Activated CD4-positive, alpha-beta T cell treated with anti-CD3 and anti-CD28 coated beads, Interleukin-2, amount 50 U/mL, for 4 hours (primary cell): ENCODE measurements at places on chromosomes 2 and 18.

- no peak for DNase-seq
Observed at GRCh38 chr2:159290289-159290907, 3.9 kb upstream of the WDSUB1 start.

DNA sequence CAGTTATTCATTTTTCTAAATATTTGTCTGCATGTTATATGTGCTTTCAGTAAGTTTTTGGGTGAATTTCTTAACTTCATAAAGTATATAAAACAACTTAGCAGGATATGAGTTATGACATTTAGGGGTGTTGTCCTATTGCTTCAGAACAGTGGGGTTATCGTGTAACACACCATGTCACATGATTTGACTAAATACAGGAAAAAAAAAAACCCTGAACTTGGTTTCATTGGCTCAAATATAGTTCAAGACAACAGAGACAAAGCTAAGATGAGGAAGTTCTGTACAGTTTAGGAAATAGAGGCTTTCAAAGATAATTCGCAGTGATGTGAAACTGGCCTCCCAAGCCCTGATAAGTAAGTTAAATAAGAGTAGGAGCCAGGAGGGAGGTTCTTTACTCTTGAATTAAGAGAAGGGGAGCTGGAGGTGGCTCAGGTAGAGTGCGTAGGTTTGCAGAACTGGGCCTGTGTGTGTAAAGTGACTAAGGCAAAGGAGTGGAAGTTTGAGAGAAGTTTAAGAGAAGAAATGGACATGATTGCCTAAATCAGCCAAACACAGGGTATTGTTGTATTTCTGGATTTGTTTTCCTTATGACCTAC, 53.9 kb downstream of the LIMS1 start:
- no peak for DNase-seq

DNA sequence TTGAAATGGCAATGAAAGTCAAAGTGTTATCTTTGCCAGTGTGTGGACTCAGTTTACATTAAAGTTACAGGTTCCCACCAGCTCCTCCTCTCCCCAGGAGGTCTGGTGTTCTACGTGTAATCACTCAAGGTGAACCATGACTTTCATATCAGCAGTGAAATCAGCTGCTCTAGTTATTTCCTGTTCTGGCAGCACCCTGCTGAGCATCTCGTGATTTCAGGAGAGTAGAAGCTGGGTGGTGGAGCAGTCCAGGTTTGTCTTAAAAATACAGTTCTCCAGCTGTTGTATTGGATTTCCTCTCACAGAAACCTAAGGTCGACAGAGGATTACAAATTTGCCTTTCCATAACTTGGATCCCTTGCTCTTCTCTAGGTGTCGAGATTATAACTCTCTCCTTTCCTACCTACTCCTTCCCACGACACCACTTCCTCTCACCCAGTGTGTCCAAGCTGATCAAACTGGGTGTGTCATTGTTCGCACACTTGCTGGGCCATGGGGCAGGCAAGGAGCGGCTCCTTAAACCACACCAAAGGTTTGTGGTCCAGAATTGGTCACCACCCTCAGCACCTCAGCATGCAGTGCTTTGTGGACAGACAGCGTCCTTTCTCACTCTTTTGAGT, 13.0 kb upstream of the ARHGAP25 start:
- no peak for DNase-seq

GRCh38 chr2:159298967-159299366, 12.5 kb upstream of the WDSUB1 start:
- DNase-seq, result no peak

GRCh38 chr18:63207143-63207790, 112.3 kb downstream of the BCL2 start:
- DNase-seq, result no peak

- DNase-seq, result no peak
Observed at GRCh38 chr18:76557026-76557575, 62.1 kb upstream of the ZNF516 start.

DNA sequence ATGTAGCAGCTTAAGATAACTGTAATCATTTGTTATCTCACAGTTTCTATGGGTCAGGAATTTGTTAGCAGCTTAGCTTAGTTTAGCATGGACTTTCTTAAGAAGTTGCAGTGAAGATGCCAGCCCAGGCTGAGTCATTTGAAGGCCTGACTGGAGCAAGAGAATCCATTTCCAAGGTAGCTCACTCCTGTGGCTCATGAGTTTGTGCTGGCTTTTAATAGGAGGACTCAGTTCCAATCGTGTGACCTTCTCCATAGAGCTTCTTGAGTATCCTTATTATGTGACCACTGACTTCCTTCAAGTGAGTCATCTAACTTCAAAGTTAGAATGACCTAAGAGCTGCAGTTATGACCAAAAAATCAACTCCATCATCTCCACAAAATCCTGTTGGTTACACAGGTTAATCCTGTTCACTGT, 1.4 kb downstream of the GPATCH11 start:
- DNase-seq, result no peak

DNA sequence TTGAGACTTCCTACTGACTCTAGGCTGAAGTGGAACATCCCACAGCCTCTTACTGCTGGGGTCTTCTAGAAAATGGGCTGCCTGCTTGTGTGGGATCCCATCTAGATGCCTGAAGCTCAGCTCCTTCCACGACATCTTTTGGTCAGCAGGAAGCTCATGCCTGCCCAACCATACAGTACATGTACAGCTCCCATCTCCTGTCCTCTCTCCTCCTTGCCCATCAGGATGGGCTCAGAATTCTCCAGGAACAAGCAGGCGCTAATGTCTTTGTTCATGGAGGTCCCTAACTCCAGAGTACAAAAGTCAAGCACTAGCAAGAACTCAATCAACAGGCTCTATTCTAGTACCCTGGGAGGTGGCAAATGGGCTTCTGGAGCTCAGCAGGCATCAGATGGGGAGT, 31.7 kb upstream of the GPR17 start:
- no peak for DNase-seq

- DNase-seq, result no peak
Observed at GRCh38 chr2:56537756-56538155, 354.0 kb downstream of the CCDC85A start.

DNA sequence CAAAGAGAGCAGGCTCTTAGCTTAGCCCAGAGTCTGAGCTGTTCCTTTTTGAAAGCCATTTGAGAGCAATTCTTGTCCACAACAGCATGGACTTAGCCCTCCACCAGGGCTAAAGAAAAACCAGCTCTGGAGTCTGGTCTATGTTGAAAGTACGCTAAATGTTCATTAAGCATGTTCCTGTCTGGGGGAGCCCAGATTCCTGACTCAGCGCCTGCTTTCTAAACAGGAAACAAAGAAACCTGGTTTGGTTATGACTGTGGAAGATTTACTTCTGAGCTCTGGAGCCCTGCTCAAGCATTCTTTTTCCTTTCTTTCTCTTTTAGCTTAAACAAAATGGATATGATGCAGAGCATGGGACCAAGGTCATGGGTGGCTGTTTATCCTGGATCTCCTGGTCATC, 279.8 kb downstream of the RBM43 start:
- no peak for DNase-seq

DNA sequence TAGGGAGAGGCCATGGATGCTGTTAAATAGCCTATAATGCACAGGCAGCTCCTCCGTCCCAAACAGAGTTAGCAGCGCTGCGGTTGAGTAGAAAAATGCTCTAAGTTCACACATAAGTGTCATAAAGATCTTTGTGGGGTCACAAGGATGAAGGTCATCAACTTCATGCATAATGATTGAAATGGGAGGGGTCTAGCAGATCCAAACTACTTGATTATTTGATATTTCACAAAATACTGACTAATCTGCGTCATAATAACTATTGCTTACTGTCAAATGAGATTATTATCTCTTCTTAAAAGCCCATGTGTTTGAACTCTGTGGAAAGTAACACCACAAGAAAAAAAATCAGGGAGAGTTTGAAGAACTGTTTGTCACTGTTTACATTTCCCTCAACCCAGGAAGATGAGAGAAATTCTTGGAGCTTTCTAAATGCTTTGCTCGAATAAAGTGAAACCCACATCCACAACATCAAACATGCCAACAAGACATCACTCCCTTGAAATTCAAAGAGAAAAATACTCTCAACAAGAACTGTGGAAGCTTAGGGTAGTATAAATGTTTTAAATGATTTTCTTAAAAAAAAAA, 50.5 kb upstream of the CREB1 start:
- no peak for DNase-seq

DNA sequence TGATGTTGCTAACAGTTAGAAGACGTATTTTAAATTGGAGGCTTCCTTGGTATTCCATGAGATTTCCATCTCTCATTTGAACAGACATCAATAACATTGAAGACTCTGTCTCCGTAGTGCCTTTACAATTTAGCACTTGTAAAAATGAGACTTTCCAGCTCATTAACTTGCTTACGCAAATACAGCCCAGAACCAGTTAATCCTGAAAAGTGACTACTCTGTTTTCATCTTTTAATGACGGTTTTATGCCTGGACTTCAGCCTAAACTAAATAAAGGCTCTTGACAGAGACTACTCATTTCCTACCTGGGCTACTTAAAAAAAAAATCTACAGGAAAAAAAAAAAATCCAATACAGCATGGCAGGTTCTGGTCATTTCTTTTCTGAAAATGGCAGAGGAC, 148.6 kb downstream of the LRATD1 start:
- no peak for DNase-seq

GRCh38 chr2:238330391-238330790, 10.1 kb downstream of the TRAF3IP1 start:
- no peak for DNase-seq

- no peak for DNase-seq
Observed at GRCh38 chr2:201532686-201533304, 81.3 kb downstream of the STRADB start.

DNA sequence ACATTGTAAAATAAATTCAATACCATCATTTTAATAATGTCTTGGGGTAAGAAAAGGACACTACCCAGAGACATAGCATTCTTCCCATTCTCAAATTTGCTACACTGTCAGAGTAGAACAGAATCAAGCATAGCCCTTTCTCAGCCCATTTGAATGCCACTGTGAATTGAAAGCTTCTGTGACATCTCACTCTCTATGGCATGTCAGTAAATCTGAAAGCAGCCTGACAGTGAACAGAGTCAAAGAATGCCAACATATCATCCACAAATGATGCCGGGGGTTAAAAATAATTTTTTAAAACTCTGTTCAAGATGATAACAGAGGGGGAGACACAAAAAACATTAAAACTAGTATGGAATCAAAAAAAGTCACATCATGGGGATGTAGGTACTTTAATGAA, 17.6 kb downstream of the SUCLG1 start:
- no peak for DNase-seq

GRCh38 chr2:241391892-241392665, 36.0 kb downstream of the FARP2 start:
- DNase-seq, result no peak

GRCh38 chr2:47277187-47277586, 122.1 kb upstream of the STPG4 start:
- no peak for DNase-seq

- DNase-seq, result no peak
Observed at GRCh38 chr2:58378152-58378551, 137.0 kb upstream of the FANCL start.

DNA sequence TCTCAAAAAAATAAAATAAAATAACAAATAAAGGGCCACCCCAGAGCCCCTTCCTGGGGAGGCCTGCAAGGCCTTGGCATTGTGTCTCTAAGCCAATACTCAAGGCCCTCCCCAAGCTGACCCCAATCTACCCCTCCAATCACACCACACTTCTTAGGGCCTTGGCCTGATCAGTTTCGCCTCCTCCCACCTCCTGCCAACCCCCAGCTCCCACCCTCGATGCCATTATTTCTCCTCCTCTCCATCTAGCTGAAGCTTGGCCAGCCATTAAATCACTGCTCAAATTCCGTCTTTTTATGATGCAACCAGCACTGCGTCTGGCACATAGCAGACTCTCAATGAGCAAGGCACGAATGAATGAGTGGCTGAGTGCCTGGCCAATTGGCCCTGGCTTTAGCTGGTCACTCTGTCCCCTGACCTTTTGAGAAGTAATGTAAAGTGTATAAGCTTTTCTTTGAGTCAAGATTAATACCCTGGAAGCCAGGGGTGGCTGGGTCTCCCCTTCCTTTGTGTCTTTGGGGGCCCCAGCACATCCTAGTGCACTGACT, 55.9 kb downstream of the SMAD7 start:
- DNase-seq, result no peak

DNA sequence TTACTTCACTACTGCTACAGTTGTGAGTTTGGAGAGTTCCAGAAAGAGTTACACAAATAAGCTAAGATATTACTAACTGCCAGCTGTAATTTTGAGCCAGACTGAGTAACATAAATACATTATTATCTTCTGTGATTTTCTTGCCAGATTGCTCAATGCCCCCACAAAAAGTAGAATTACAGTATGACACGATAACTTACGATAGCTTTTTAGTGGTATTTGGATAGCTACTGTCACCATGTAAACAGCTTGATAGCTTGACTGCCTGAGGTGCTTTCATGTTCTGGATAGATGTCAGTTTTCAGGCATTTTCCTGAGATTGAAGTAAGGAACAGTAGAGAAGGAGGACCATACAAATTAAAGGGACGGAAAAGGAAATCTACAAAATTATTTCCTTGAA, 533.3 kb downstream of the SOCS6 start:
- DNase-seq, result no peak

GRCh38 chr2:167271932-167272331, 383.7 kb downstream of the XIRP2 start:
- no peak for DNase-seq

DNA sequence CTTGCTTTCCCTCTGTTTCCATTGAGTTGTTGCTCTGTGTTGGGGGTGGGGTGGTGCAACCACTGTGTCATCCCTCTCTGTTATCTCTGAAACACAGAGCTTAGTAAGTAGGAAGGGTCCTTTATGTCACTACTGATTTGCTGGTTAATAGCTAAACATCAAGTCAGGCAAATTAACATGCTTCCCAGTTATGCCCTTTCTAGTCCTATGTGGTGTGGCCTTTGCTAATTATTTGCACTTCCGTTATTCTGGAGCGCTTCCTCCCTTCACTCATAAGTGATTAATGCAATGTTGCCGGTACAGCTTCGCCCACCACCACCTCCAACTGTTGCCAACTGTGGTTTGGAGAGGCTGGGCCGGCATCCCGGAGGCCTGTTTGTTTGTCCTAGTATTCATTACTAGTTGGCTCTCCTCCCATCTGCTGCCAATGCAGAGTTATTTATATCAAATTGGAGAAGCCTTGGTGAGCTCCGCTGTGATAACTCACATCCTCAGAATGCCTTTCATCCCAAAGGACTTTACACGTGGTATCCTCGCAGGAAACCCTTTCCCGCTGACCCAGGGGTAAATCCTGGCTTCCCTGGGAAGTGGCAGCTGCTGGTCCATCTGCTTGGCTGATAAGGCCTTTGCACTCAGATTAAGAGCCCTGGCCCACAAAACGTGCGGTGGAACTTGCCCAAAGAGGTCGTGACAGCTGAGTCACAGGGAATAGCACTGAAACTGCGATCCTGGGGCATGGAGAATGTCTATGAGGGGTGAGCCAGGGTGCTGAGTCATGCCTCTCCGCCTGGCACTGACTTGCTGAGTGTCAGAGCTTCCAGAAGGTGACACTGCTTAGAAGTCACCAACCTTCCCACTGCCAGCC, 72.0 kb upstream of the ZCCHC2 start:
- DNase-seq, result no peak

- DNase-seq, result no peak
Observed at GRCh38 chr18:3061581-3062312, 48.8 kb upstream of the LPIN2 start.

- DNase-seq, result no peak
Observed at GRCh38 chr2:150060341-150060740, 427.1 kb downstream of the RND3 start.

- DNase-seq, result no peak
Observed at GRCh38 chr2:113799375-113799774, 42.9 kb upstream of the SLC35F5 start.

GRCh38 chr2:172204762-172205161, 102.1 kb upstream of the DLX2 start:
- DNase-seq, result no peak

GRCh38 chr2:240362216-240362755, 73.2 kb upstream of the GPC1 start:
- DNase-seq, result no peak

GRCh38 chr18:40159141-40160017, 1795.7 kb upstream of the PIK3C3 start:
- DNase-seq, result no peak
